Inflammatory macrophage (primary cell): ENCODE measurements at places on chromosomes 7 and 10.

- DNase-seq: no peak
Measured at GRCh38 chr7:75879771-75880184, 944 bp downstream of the RHBDD2 start.

DNA sequence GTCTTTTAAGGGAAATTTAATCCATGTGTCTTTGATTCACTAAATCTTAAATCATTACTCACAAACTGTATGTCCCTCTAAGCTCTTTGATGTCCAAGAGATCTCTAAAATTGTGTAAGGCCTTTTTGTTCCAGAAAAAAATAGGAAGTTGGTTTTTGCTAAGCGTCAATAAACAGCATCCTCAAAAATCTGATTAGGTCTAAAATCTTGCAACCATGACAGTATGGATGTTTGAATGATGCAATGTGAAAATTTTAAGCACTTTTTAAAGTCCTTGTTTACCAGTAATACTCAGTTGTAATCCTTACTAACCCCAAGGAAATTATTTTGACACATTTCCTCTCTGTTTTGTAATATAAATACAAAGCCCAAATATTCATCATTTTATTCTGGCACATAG lies 6.8 kb downstream of the MET start:
- DNase-seq: peak; percentile 71

- DNase-seq: peak; percentile 24
Measured at GRCh38 chr10:3071405-3072198, 4.3 kb downstream of the PFKP start.

DNA sequence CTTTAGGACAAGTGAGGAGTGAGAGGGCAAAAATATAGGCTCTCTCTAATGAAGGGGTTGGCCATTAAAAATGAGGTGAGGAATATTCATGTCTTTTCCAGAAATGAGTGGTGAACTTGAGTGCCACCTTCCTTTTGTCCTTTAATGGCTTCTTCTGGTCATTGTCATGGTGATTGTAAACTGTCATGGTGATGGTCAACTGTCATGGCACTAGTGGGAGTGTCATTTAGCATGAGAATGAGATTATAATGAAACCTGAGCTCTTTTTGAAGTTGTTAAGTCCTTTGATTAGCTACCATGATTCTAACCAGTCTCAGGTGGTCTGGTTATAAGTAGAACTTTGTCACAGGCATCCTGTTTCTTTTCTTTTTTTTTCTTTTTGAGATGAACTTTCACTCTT lies 524.4 kb downstream of the NEBL start:
- DNase-seq: no peak

DNA sequence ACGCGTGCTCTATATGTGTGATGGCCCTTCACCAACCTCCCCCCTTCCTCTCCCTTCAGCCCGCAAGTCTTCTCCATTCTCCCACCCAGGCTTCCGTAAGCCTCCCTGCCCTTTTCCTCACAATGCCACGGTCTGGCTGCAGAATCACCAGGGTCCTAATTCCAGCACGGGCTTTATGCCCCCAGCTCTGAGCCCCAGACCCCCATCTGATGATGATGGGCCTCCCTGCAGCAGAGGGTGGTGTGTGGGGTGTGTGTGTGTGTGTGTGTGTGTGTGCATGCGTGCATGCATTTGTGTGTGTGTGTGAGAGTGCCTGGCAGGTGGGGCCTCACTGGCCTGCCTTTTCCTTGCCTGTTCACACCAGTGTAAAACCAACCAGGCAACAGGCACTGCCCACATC lies 109.9 kb downstream of the OAT start:
- DNase-seq: no peak

- peak; percentile 90 for DNase-seq
Measured at GRCh38 chr10:109922976-109923921, at the start of gene XPNPEP1. TSS of gene XPNPEP1 (minus strand) at chr10:109923511. CDS start at chr10:109923433, 78 bp downstream.

DNA sequence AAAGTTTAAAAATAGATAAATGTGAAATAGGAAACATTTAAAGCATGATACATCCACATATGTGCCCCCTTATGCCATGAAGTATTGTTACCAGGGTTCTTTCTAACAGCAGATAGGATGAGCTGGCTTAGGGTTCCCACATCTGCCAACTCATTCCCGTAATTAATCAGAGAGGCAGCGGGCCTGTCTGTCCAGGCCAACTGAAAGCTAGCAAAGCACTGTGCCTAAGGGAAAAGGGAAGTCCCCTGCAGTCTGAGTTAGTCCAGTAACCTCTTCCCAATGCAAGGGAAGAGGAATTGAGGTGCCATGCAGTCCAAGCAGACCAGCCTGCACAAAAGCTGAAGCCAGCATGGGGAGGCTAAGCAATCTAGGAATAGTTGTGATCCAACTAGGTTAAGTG lies 18.3 kb upstream of the ZC3HAV1L start:
- no peak for DNase-seq

DNA sequence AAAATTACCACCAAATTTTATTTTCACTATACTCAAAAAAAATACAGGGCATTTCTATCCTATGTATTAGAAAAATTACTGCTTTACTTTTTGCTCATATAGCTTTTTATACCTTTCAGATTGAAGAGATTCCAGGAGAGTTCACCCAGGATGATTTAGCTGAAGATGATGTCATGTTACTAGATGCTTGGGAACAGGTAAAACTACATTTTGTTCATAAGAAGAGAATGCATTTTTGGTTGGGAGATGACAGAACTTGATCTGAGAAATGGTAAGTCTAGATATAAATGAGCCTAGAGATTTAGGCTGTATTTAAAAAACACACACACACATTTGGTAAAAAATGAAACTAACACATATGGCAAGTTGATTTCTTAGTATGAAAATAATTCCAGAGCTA lies 38.1 kb upstream of the ARL4A start:
- DNase-seq: no peak
